Stimulated activated CD8-positive, alpha-beta memory T cell treated with anti-CD3 and anti-CD28 coated beads, Interleukin-4, amount 100 ng/mL, for 24 hours (primary cell): ENCODE measurements at places on chromosomes 6 and 20.

DNA sequence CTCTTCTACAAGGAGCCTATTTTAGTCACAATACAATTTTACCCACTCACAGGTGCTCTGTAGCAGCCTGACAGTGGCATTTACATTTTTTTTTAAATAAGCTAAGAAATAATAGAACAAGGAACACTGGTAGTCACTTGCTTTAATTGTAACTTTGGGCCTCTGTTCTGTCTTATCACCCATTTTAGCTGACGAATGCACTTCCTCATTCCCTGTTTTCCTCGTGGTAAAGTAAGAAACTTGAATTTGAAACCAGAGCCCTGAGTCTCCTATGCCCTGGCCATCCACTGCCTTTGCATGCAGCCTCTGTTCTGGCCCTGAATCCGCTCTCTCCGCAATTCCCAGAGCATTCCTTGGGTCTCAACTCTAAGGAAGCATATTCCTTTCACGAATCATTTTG lies 550.6 kb downstream of the PTPRT start:
- no peak for DNase-seq

- no peak for DNase-seq
Observed at GRCh38 chr6:158372574-158372973, 60.3 kb downstream of the TULP4 start.

DNA sequence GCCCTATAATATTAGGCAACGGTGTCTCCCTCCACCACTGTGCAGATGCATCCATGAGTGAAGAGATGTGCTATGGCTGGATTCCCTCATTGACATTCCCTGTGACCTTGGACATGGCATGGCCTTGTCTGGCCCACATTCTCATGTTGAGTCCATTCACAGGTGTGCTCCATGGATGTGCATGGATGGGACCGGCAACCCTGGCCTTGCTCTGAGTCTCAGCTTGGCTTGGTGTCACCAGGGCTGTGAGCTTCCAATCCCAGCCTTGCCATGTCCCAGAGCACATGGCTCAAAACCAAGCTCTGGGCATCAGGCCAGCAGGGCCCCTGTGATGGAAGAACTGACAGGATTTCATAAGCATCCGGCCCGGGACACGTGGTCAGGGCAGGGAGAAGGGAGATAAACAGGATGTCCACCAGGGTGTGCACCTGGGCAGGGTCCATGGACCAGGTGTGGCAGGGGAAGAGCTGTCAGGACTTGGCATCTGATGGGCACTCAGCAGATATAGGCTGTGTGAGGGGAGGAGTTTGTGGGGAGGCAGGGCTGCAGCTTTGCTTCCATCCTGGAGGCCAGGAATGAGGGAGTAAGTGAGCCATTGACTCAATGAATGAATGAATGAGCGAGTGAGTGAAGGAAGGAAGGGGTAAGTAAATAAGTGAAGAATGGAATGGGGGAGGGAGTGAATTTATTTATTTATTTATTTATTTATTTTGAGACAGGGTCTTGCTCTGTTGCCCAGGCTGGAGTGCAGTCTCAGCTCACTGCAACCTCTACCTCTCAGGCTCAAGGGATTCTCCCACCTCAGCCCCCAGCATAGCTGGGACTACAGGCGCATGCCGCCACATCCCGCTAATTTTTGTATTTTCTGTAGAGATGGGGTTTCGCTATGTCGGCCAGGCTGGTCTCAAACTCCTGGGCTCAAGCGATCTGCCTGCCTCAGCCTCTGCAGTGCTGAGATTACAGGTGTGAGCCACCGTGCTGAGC lies 15.7 kb downstream of the NRSN2 start:
- DNase-seq, result no peak

GRCh38 chr6:28956331-28956730 lies 32.5 kb upstream of the TRIM27 start:
- no peak for DNase-seq

GRCh38 chr6:129050086-129050485 lies 167.1 kb downstream of the LAMA2 start:
- no peak for DNase-seq
